ENCODE measurements at places on chromosomes 7 and 10.

GRCh38 chr7:69684369-69685292 is 86.4 kb downstream of the AUTS2 start:
- no peak for DNase-seq

DNA sequence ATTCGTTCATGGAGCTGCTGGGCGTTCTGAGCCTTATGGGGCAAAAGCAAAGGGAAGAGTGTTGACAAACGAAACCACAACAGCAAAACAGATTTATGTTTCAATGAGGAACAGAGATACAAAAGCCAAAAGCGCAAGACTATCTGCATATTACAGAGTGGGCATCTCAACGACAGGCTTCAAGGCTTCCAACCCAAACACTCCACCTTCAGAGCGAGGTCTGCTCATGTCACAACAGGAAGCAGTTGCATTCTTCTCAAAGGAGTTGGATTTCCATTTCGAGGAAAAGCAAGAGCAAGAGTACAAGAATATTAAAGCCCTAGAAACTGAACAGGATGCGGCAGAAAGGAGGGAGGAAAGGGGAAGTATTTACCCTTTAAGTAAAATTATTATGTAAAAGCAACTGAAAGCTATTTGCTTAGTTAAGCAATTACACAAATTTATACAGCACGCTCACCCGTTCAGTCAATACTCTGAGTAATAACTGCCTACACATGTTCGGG is 189.3 kb downstream of the ELMO1 start:
- DNase-seq = no peak

DNA sequence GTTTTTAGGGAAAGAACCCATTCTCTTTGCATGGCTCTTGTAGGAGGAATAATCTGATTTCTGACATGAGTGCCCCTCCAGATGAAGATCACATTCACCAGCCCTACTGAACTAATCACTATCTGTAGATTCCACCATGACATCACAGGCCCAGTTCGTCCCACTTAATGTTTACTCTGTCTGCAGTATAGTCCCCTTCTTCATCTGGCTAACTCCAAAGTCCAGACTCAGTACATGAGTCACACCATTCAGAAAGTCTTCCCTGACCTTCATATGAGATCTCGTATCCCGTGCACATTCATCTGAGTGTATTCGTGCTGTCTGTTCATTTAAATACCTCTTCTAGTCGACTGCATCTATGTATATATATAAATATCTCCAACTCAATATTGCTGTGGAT is 366.5 kb upstream of the AKR1E2 start:
- no peak for DNase-seq

DNA sequence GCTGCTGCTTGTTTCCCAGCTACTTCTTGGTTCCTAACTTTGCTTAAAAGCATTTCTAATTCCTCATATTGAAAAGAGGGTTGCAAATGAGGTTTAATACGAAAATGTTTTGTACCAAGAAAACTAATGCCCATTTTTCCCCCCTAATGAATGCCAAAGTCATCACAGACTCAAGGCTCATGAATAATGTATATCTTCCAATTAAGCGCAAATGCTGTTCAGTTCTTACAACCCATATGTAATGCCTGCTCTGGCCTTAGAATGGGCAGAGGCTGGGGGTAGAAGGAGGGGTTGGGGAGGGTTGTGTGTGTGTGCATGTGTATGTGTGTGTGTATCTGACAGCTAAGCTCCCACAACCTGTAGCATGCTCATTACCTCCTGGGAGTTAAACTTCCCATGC is 901.7 kb downstream of the KCNMA1 start:
- DNase-seq = no peak

Measured in T-helper 2 cell treated with Interferon-gamma antibody and Interleukin-4, amounts not matched to agents 5 μg/mL and 100 μg/mL, for 36 hours (primary cell).